ENCODE measurements at places on chromosomes 3 and 15.

DNA sequence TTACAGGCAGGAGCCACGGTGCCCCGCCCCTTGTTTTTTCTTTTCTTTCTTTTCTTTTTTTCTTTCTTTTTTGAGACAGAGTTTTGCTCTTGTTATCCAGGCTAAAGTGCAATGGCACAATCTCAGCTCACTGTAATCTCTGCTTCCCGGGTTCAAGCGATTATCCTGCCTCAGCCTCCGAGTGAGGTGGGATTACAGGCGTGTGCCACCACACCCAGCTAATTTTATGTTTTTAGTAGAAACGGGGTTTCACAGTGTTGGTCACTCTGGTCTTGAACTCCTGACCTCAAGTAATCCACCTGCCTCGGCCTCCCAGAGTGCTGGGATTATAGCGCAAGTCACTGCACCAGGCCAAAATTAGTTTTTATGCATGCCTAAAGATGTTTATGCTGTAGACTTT, 2.5 kb downstream of the RPL35A start:
- DNase-seq, result no peak

DNA sequence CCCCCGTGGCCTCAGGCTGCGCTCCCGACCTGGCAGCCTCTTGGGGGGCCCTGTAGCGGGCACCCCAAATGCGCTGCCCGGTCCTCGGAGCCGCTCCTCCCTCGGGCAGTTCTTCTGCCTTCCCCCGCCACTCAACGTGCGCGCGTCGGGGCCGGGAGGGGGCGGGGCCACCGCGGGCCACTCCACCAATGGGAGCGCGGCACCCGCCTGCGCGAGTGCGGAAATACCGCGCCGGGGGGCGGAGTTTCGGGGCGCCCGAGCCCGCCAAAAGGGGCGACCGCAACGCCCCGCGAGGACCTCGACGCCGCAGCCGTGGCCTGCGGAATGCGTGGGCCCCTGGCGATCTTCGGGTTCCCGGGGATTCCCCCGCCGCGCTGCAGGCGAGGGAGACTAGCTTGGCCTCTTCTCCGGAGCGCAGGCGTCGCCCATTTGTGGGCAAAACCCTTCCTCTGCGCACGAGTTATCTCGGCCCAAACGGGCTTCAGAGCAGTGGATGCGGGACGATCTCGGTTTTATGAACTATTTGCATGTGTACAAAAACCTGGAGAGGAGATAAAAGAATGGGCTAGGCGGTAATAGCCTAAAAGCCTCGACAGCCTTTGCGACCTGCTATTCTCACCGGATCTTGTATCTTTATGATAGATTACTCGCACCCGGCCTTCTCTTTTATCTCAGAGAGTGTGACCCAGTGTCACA, at the start of gene TASOR:
Gene TASOR, minus strand, starts transcription at position 144 of the 696 bp plus-strand sequence. CDS start 259 bp downstream, outside the sequence.
- peak; percentile 86 for DNase-seq

- no peak for DNase-seq
Measured at GRCh38 chr3:148075771-148076716, 621.7 kb upstream of the AGTR1 start.

GRCh38 chr3:89000886-89001285, 106.5 kb upstream of the EPHA3 start:
- no peak for DNase-seq

- no peak for DNase-seq
Measured at GRCh38 chr3:172148241-172148640, 108.9 kb downstream of the FNDC3B start.

DNA sequence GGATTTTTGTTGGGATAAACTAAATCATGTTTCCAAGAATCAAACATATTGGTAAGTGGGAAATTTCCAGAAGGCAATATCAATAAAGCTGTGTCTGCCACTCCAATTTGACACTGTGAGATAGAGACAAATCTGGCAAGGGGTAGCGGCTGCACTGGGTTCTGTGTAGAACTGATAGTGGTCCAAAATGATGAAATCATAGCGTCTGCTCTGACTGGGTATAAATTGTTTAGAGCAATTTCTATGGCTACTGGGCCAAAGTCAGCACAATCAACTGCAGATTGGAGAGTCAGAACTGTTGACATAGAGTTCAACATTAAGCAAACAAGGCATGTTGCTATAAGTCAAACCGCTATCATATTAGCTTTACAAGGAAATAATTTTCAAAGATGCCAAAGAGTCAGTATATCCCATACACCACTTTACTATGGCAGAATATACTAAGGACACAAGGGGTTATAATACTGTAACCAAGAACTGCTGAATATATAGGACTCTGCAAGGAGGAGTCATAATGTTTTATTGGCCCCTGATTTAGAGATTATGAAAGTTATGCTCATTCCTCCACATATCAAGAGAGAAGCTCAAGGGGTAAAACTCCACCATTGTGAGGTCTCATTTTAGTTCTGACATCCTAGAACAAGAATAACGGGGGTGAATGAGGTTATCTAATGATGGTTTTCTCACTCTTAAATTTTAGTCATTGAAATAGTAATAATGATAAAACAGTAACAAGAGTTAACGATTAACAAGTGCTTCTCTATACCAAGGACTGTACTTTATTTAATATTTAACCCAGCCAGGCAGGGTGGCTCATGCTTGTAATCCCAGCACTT, 309.7 kb upstream of the GADL1 start:
- DNase-seq, result no peak

- DNase-seq, result no peak
Measured at GRCh38 chr3:140763532-140763931, 85.7 kb downstream of the TRIM42 start.

DNA sequence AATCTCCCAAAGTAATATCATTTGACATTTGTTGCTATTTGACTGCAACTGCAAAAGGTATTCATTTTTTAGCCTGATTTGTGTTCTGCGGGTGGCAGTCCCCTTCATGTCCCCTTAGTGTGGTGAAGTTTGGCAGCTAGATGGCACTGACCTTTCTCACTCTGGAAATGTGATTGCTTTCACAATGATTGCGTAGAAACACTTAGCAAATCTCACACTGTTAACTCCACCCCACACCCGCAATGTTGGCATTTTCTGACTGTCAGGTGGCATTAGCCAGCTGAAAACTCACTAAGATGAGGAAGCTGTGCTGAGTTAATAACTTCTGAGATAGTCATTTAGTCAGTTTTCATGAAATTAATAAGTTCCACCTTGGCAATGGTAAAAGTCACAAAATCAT, 76.9 kb downstream of the TRIM69 start:
- no peak for DNase-seq

- DNase-seq, result no peak
Measured at GRCh38 chr15:90982135-90982534, 12.2 kb downstream of the PRC1 start.

GRCh38 chr15:85764649-85765277, 30.0 kb downstream of the KLHL25 start:
- no peak for DNase-seq

DNA sequence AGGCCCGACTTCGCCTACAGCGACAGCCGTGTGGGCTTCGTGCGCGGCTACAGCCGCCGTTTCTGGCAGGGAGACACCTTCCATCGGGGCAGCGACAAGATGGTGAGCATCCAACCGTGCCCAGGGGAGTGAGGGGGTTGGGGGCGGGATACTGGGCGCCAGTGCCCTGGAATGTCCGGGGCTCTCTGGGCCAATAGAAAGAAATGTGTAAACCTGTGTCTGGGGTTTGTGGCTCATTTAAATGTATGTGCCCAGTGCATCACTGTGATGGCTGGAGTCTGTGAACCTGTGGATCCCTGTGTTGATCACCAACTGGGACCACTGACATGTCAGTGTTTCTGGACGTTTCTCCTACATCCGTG, 423 bp downstream of the CHAC1 start:
- DNase-seq, result no peak

DNA sequence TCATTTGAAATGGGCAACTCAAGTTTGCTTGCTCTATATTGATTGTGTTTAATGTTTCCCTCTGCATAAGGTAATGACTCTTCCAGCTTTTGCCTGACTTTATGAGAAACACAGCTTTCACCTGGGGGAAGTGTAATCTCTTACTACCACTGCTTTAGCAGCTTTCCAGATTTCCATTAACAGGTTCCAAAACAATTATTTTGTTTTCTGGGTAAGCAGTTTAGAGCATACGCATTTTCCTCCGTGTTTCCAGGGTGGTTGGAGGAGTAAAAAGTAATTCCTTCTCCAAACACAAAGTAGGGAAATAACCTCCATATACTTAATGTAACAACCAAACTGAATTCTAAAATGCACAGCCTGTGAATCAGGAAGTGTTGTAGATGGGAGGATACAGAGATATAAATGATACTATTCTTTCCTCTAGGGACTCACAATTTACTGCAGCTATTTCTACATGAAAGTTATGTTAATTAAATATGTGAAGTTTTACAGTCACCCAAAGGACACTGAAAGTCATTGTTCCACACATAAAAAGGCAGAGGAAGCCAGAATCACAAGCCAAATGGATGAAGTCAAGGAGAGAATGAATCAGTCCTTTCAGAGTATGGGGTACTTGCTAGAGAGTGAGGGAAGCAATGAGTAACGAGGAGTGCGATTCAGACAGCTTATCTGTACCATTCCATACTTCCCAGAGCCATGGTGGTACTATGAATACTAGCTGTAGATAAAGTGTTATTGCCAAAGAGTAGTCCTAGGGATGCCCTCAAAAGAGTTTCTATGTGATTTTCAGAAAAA, 16.6 kb downstream of the ST3GAL6 start:
- no peak for DNase-seq

DNA sequence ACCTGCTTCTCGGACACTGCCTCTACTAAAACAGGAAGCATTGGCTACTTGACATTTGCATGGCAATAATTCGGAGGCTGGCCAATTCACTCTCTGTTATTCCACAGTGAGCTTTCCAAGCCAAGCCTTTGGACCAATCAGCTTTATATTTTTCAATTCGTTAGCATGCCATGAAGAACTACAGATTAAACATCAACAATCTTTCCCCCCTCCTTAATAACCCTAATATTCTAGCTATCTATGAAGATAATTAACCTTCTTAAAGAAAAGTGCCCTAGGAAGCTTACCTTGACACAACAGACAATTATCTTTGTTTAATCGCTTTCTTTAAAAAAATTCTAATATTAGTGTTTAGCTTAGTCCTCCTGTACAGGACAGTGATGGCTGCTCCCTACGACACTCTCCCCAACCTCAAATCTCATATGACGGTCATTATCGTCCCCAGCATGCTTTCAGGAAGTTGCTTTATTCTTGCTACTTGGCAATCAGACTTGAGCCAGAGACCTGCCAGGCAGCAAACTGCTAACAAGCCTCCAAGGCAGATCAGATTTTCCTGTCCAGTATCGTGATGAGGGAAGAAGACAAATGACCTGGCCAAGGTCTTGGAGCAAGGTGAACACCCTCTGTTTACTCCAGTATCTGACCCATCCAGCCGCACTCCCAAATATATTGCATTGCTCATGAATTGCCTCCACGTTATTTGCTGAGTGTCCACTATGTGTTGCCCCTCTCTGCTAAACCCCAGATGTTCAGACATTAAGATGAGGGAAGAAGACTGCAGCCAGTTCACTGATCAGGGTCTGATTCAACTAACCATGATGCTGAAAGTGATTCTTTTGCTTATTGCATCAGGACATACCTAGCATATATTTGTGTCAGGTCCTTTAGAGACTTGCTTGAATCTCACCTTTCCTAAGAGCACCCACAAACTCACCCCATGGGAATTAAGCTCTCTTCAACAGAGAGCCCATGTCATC, 68.1 kb upstream of the LPP start:
- no peak for DNase-seq

DNA sequence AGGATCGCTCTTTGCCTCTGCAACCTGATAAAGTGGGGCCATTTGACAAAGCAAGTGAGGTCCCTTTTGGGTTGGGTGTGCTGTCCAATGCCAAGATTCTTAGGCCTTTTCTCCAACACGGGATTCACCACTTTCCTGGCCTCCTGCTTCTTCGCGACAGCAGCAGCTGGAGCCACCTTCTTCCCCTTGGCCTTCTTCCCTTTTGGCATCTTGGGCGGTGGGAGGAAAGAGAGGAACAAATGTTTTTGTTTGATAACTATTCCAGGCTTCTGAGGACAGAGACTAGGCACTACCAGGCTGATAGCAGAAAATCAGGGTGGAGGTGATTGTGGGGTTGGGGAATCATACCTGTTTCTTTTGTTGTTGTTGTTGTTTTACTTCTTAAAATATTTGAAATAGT, 30.0 kb upstream of the FAM81A start:
- no peak for DNase-seq

DNA sequence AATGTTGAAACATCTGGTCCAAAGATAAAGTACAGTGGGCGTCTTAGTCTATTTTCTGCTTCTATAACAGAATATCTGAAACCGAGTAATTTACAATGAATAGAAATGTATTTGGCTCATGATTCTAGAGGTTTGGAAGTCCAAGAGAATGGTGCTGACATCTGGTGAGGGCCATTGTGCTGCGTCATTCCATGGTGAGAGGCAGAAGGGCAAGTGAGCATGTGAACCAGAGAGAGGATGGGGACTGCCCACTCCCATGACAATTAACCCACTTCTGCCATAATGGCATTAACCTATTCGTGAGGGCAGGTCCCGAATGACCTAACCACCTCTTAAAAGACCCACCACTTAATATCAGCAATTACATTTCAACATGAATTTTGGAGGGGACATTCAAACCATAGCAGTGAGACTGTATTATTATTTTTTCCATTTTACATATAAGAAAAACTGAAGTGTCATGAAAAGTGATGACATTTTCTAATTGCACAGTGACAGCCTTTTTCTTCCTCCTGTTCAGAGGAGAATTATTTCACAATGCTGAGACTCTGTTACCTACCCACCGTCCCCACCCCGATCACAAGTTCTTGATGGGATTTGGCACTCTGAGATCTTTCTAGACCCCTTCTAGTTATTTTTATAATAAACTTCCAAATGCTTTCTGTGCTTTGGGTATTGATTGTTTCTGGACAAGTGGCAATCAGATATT, 238.8 kb downstream of the RPLP1 start:
- no peak for DNase-seq

- DNase-seq, result no peak
Measured at GRCh38 chr3:170058127-170058526, 20.3 kb downstream of the GPR160 start.

DNA sequence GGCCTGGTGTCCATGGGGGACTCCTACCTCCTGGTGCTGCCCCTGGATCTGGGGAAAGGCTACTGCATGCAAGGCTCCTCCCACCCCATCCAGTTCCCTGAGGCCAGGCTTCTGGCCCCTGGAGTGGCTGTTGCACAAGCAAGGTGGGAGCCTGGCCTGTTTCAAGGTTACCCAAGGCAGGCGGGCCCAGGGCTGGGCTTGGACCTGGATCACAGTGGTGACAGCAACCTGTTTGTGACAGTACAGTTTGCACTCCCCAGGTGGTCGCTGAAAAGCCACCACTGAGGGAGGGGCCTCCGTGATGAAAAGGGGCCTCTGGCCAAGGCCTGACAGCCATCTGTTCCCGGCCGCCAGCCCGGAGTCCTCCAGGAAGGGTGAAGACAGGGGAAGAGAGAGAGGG, 14.4 kb upstream of the KY start:
- no peak for DNase-seq

- DNase-seq, result peak; percentile 28
Measured at GRCh38 chr3:53122255-53122932, 7.8 kb downstream of the RFT1 start.

- no peak for DNase-seq
Measured at GRCh38 chr3:68953816-68954444, 21.6 kb upstream of the TAFA4 start.

GRCh38 chr3:128993461-128994172, at the start of gene CFAP92:
Gene CFAP92 (minus strand): TSS chr3:128994076. CDS start chr3:128993304, 772 bp downstream.
- peak; percentile 83 for DNase-seq

- peak; percentile 37 for DNase-seq
Measured at GRCh38 chr3:71515636-71516365, 67.7 kb downstream of the FOXP1 start.

- DNase-seq, result no peak
Measured at GRCh38 chr15:49380912-49381311, 42.1 kb upstream of the FGF7 start.

- DNase-seq, result no peak
Measured at GRCh38 chr3:19103510-19103909, 44.8 kb upstream of the KCNH8 start.
